NCI-H1436 (cell line): ENCODE measurements at places on chromosomes 3 and 15.

DNA sequence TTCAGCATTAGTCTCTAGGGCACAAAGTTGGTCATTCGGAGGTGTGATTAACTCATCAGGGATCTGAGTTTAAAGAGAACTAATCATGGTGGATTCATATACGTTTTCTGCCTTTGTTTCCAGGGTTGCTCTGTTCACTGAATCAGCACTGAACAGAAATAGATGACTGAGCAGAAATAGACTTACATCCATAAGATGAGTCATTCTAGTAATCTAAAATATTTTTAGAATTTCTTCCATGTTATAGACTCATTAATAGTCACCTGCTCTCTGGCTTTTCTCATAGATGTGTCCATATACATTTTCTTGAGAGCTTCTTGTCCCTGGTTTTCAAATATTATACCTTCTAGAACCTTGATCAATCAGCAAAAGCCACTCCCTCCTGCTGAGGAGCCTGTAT lies 837.6 kb upstream of the DPPA4 start:
- DNase-seq = no peak

DNA sequence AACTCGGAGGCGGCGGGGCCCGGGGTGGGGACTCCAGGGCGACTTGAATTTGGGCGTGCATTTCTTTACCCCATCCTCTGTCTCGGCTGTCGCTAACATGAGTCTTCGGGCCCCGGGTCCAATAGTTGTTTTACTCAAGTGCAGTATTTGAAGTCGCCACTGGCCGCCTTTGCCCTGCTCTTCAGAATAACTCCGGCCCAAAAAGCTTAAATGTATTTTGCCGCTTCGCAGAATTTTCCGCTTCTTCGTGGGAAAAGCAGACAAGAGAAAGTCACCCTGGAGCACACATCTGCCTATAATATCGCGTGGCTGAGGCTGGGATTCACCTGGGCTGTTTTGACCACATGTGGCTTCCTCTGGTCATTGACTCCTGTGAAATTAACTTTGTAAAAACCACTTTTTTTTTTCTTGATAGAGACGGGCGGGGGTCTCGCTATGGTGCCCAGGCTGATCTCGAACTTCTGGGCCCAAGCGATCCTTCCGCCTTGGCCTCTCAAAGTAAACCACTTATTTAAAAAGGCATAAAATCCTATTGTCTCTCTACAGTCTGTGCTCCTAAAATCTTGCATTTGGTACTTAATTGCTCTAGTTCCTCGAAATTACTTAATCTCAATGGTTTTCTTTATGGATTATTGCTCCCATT lies 676 bp downstream of the CNOT10 start:
- no peak for DNase-seq

GRCh38 chr15:41689834-41690233 lies 29.6 kb downstream of the MGA start:
- no peak for DNase-seq

DNA sequence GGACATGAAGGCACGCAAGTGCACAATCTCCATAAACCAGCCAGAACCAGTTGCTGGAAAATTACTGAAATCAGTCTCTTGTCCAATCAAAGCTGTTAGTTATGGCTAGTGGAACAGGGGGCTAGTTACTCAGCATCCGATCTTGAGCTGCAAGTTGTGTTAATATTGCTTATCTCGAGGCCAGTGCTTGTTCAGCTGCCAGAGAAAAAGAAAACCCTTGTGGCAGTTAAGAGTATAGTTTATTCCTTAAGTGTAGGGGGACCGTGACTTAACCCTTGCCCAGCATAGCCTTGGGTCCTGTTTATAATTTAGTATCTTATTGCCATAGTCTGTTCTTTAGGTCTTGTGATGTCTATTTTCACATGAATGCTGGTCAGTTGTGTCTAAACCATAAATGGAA lies 268.5 kb downstream of the CD47 start:
- no peak for DNase-seq

DNA sequence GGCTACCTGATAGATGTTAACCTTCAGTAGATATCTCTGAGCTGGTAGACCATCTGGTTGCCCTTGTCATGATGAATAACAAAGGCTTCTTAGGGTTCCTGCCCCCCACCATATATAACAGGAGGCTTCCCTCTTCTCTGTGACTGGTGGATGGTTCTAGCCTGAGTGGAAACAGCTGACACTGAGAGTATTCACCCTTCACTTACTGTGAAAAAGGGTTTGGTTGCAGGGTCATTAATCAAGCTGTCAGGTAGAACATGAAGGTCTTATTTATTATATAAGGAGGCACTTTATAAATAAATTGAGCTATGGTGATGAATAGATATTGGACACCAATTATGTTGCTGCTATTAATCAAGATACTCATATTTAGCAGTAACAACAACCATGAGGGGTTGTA lies 58.6 kb downstream of the CACNA2D3 start:
- no peak for DNase-seq

- no peak for DNase-seq
Observed at GRCh38 chr15:36160351-36160750, 419.1 kb upstream of the CDIN1 start.

GRCh38 chr3:148681080-148681479 lies 16.6 kb upstream of the AGTR1 start:
- DNase-seq = no peak

GRCh38 chr15:41970456-41970855 lies 1.9 kb downstream of the EHD4 start:
- DNase-seq = no peak

DNA sequence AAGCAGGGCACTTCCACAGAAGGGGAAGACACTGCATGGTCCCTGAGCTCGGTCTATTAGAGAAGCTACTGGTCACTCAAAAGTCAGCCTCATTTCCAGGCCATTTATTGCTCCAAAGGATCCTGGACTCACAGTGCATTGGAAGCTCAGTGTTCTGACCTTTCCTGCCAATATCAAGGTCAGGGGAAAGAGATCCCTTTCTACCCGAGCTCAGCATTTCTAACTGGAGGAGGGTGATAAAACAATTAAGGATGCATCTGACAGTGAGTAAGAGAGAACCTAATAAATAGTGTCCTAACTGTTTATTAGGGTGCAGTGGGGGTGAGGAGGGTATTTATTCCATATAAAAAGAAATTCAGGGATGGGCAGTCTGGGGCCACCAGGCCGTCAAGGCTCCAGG lies 26.8 kb upstream of the INSYN1 start:
- no peak for DNase-seq

GRCh38 chr3:195441476-195441991 lies 1.3 kb downstream of the ACAP2 start:
- DNase-seq = no peak

DNA sequence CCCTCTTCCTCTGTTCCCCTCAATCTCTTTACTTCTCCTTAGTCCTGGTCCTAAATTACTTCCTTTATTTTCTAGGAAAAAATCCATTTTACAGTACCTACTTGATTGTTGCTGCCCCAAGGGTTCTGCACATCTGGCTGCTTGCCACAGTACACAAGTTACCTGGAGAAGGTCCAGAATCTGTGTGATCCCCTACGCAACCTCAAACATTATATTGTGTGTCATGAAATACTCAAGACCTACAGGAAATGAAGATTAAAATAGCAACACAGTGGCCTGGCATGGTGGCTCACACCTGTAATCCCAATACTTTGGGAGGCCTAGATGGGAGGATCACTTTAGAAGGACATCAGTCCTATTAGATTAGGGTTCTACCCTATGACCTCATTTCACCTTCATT lies 48.7 kb downstream of the PRKAR2A start:
- no peak for DNase-seq

- DNase-seq = no peak
Observed at GRCh38 chr3:44965165-44965564, 10.8 kb downstream of the ZDHHC3 start.

- no peak for DNase-seq
Observed at GRCh38 chr15:58732625-58733363, 16.7 kb downstream of the ADAM10 start.

DNA sequence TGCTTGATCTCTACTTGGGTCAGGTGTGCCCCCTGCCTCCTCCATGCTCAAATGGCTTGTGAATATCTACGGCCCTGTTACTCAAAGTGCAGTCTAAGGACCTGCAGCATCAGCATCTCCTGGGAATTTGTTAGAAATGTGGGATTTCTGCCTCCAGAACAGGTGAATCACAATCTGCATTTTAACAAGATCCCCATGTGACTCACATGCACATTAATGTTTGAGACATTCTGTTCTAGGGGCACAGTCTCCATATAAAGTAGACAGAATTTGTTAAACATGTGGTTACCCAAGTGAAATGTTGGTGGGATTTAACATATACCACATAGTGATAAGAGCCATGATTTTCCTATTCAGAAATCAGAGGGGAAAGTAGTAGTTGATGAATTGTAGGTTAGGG lies 256.2 kb downstream of the NR1D2 start:
- no peak for DNase-seq
